ENCODE measurements at places on chromosomes 13 and 19.

DNA sequence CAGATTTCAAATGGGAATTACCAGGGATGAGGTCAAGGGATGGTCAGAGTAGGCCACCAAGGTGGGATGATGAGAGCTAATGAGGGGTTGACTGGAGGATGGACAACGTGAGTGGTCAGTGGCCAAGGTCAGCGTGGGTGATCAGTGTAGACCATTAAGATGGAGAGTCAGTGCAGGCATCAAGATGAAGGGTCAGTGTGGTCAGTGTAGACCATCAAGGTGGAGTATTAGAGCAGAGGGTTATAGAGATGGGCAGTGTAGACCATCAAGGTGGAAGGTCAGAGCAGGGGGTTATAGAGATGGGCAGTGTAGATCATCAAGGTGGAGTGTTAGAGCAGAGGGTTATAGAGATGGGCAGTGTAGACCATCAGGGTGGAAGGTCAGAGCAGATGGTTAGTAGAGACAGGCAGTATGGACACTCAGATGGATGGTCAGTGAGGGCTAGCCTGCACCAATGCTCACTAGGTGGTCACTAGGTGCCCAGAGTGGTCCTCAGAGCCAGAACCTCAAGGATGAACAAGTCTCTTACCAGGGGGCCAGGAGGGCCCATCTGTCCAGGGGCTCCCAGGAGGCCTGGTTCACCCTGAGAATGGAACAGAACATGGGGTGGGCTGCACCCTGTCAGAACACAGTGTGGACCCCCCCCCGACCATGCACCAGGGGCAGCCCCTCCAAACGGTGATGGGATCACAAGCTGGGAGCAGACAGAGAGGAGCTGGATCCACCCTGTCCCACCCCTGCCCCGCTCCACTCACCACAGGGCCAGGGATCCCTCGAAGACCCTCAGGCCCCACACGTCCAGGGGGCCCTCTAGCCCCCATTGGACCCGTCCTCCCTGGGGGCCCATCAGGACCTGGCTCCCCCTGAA lies 32.7 kb upstream of the OLFM2 start:
- no peak for DNase-seq

DNA sequence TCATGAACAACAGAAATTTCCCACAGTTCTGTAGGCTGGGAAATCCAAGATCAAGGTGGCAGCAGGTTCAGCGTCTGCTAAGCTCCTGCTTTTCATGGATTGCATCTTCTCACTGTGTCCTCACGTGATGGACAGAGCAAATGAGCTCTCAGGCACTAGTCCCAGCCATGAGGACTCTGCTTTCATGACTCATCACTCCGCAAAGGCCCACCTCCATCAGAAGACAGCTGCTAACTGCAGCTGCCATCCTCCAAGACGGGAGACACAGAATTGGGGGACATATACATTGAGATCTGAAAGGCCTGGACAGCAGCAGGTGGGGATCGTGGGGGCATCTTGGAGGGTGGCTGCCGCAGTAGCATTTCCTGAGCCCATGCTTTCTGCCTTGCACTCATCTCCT lies 44.4 kb upstream of the SPATA13 start:
- no peak for DNase-seq

DNA sequence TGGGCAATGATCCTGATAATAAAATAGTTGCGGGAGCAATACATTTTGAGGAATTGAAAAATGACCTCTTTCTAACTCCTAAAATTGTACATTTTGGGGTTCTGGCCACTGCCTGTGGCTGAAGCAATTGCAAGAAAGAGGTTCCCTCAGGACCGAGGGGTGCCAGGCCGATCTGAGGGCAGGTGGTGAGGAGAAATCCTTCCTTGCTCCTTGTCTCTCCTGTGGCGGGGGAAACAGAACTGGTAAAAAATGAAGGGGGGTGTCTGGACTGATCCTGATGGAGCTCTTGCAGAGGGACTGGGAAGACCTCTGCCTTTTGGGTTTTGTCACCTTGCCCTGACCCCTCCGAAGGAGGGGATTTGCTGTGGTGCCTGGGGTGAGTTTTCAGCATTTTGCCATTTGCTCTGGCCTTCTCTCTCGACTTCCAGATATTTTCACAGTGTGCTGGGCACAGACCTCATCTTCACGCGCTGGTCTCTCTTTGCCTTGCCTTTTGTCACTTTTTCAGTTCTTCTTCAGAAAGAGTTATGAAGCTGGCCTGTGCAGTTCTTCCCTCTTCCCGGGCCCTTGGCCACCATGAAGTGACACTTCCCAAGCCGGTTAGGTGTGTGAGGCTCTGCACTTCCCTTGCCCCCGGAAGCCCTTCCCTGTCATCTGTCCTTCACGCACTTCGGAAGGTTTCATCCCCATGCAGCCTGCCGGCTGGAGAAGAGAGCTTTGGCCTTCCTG lies 22.2 kb downstream of the NFIX start:
- no peak for DNase-seq

DNA sequence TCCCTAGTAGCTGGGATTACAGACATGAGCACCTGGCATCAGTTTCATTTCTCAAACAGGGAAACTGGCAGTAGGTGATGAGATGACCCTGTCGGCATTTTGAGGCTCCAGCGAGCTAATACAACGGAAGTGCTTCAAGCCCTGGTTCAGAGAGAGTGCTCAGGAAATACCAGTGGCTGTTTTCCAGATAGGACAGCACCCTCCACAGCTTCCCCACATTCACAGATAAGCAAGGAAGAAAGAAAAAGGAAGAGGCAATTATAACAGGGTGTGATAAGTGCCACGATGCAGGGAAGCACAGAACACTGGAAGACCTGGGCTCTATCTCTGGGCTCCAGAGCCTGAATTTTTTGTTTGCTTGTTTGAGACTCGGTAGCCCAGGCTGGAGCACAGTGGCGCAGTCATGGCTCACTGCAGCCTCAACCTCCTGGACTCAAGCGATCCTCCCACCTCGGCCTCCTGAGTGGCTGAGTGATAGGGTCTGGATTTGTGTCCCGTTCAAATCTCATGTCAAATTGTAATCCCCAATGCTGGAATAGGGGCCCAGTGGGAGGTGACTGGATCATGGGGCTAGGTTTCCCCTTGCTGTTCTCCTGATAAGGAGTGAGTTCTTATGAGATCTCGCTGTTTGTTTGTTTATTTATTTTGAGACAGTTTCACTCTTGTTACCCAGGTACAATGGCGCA lies 43.5 kb downstream of the PIN1 start:
- peak; percentile 9 for DNase-seq

- no peak for DNase-seq
Measured at GRCh38 chr19:17153996-17154395, 61.2 kb upstream of the USE1 start.

DNA sequence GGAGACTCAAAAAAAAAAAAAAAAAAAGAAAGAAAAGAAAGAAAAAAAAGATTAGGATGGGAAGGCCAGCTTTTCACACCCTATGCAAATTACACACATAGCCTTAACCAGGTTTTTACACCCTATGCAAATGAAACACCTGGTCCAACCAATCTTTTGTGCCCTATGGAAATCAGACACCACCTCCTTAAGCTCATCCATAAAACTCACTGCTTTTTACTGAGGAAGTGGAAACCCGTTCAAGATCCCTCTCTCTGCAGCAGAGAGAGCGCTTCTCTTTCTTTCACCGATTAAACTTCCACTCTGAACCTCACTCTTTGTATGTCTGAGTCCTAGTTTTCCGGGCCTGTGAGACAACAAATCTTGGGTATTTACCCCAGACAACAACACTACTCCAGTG lies 25.3 kb upstream of the HOMER3 start:
- DNase-seq: no peak

DNA sequence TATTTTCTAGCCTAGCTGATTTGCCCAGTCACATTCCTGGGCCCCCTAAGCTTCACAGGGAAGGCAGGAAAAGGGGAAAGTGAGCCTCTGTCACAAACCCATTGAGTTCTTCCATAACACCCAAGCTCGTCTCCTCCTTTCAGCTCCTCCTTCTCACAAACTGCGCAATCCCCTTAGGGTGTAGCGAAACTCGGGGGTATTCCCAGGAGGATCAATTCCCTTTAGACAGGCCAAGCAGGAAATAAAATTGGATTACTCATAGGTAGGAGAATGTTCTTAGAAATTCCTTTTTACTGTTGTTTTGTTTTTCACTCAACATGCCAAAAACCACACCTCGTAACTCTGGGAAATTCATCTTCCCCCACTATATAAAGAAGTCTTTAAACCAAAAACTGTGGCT lies 139.3 kb downstream of the IRS2 start:
- DNase-seq: no peak

- no peak for DNase-seq
Measured at GRCh38 chr13:73879346-73880015, 254.7 kb downstream of the KLF12 start.

DNA sequence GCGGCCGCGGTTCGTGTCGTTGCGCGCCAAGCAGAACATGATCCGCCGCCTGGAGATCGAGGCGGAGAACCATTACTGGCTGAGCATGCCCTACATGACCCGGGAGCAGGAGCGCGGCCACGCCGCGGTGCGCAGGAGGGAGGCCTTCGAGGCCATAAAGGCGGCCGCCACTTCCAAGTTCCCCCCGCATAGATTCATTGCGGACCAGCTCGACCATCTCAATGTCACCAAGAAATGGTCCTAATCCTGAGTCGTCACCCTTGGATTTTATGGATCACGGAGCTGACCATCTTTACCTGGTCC lies 475 bp downstream of the MRPL57 start:
- DNase-seq: no peak

DNA sequence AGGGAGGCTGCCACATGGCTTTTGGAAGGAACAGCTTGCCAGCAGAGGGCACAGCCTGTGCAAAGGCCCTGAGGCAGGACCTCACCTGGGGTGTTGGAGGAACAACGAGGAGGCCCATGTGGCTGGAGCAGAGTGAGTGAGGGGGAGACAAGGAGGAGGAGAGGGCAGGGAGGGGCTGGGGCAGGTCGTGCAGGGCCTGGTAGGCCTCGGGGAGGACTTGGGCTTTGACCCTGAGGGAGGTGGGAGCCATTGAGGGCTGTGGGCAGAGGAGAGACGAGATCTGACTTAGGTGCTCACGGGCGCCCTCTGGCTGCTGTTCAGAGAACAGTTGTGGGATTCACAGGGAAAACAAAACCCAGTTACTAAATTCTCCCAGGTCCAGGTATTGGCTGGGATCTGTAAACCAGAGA lies 25.2 kb downstream of the ZNRF4 start:
- peak; percentile 29 for DNase-seq

- DNase-seq: no peak
Measured at GRCh38 chr13:25095851-25096453, at the start of gene PABPC3. PABPC3 (plus strand) TSS chr13:25096136; CDS start chr13:25096199, 63 bp downstream.

DNA sequence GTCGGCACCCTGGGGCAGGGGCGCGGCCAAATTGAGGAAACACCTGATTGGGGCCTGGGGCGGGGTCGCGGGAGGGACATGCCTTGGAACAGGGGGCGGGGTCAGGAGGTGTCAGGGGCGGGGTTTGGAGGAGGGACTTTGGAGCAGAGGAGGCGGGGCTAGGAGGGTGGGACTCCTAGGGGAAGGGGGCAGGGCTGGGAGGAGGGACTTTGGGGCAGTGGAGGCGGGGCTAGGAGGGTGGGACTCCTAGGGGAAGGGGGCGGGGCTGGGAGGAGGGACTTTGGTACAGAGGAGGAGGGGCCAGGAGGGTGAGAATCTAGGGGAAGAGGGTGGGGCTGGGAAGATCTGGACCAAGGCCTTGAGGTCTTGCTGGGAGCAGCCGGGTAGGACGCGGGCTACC lies 21.9 kb downstream of the GRIN2D start:
- peak; percentile 62 for DNase-seq

GRCh38 chr19:10965398-10965797 lies 4.6 kb downstream of the SMARCA4 start:
- DNase-seq: no peak

DNA sequence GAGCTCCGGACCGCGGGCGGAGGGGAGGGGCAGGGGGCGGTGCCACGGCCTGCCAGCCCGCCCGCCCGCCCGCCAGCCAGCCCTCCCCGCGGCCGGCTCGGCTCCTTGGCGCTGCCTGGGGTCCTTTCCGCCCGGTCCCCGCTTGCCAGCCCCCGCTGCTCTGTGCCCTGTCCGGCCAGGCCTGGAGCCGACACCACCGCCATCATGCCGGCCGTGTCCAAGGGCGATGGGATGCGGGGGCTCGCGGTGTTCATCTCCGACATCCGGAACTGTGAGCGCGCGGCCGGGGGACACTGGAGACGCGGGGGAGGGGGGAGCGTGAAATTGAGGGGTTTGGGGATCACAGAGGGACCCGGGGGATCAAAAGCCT lies at the start of gene AP2A1:
AP2A1 (plus strand) TSS at position 72 of the 370 bp plus-strand sequence; CDS start at position 205, 133 bp downstream.
- no peak for DNase-seq

DNA sequence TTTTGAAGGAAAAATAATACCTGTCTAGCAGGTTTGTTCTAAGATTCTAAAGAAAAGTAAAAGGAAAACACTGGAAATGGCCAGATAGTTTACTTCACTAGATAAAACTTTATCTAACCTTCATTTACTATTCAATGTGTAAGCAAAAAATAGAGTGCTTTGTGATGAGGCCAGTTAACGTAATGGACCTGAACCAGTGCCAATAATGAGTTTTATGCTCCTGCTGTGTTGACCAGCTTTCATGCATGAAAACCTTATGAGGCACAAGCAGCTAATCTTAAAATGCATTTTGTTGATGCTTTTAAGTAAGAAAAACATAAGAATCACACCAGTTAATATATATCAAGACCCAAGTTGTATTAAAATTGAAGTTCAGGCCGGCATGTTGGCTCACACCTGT lies 617.2 kb upstream of the GPC6 start:
- DNase-seq: no peak

DNA sequence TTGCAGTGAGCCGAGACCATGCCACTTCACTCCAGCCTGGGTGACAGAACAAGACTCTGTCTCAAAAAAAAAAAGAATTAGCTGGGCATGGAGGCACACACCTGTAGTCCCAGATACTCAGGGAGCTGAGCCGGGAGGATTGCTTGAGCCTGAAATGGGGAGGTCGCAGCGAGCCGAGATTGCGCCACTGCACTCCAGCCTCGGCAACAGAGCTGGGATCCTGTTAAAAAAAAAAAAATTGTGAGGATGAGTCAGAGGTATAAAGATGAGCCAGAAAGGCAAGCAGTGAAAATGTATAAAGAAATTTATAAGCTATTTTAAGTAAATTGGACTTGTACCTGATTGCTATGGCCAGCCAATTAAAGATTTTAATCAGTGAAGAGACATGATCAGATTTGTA lies 21.1 kb downstream of the KBTBD6 start:
- no peak for DNase-seq

- DNase-seq: no peak
Measured at GRCh38 chr13:35769812-35770211, 293.3 kb upstream of the MAB21L1 start.

GRCh38 chr13:80881495-80881894 lies 540.6 kb upstream of the SPRY2 start:
- no peak for DNase-seq

- DNase-seq: no peak
Measured at GRCh38 chr13:81382246-81382645, 1041.3 kb upstream of the SPRY2 start.

- DNase-seq: no peak
Measured at GRCh38 chr13:31242916-31243315, 43.1 kb downstream of the B3GLCT start.

GRCh38 chr13:112101360-112101930 lies 34.5 kb downstream of the SOX1 start:
- no peak for DNase-seq

- no peak for DNase-seq
Measured at GRCh38 chr19:35223084-35223790, 5.3 kb downstream of the FAM187B start.

GRCh38 chr19:5352229-5352763 lies 11.7 kb upstream of the PTPRS start:
- no peak for DNase-seq

- no peak for DNase-seq
Measured at GRCh38 chr19:2774083-2774679, 8.9 kb downstream of the SGTA start.

All from dermis microvascular lymphatic vessel endothelial cell (primary cell).